OCI-LY7 (cell line): ENCODE measurements at places on chromosomes 2 and 18.

GRCh38 chr2:98764499-98764898 is 33.6 kb upstream of the MGAT4A start:
- DNase-seq, result peak; percentile 32

- DNase-seq, result no peak
Measured at GRCh38 chr2:239684996-239685395, 284.2 kb upstream of the HDAC4 start.

DNA sequence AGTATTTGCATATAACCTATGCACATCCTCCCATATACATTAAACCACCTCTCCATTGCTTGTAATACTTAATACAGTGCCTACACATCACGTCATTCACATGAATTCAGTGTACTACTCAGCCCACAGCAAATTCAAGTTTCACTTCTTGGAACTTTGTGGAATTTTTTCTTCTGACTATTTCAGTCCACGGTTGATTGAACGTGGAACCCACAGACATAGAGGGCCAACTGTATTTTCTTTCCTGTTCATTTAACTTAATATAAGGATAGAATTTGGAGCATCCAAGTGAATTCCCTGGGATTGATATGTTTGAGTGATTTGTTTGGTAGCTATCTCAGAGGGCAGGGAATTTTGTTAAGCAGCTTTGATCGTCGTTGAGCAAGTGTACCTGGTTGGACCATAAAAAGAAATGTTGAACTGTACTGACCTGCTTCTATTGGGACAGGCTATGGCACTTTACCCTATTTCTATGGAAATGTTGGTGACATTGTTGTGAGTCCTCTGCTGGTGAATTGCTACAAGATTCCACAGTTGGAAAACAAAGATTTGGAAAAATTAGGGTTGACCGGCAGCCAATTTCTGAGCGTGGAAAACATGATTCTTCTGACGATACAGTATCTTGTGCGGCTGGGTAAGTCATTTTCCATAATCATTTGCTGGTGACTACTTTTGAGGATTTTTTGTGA is 156.6 kb downstream of the ESCO1 start:
- DNase-seq, result no peak

DNA sequence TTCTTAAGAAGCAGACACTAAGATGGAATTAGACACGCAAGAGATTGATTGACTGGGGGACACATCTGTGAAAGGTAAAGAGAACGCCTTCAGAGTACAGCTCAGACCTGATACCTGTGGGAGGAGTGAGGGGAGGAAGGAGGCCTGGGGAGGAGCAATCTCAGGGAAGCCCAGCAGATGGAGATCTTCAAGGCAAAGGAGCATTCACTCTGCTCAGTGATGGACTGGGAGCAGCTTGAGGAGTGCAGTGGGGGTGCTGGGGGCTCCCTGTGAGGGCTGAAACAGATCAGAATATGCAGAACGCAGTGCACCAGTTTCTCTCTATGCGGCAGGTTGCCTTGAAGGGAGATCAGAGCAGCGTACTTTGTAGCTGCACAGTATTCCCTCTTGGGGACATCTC is 103.7 kb upstream of the ATP8B1 start:
- DNase-seq, result no peak

DNA sequence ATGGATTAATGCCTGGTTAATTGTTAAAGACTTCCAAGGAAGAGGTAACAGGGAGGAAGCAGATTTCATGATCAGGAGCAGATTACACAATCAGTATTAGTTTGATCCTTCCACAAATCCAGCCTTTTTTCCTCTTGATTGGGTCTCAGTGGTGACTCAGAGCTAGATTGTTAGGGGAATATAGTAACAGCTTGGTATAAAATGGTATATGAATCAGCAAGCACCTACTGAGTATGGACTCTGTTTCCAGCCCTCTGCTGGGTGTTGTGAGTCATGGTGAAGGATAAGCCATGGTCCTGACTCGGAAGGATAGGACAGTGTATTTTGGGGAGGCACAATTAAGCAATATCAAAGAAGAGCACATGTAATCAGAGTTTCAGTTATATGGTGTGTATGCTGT is 272.4 kb upstream of the DPP10 start:
- no peak for DNase-seq

DNA sequence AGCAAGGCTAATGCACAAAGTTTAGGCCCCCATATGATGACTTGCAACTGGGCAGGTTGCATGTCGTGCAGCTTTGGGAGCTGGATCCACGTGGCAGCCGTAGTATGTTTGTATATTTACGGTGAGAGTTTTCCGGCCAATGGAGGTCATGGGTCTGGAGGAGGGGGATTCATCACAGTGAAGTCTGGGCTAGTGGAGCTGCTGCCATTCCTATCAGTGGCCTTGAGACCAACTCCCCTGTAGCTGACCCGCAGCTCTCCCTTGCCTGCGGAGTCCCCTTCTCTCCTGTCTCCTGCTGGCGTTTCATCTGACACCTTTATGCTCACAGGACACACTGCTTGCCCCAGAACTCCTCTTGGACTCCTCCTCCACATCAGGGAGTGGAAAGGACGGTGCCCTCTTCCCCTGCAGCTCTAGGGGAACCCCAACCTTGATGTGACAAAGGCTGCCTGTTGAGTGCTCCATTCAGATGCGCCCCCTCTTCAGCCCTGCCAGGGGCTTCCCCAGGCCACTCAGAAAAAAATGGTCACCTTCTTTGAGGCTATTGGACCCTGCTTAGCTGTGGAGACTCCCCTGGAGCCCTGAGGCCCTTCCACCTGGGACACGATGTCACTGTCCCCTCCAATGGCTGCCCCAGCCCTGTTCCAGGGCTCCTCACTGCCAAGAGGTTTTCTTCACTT is 121.7 kb downstream of the PXDN start:
- no peak for DNase-seq

GRCh38 chr18:13007248-13007560 is 16.0 kb downstream of the CEP192 start:
- no peak for DNase-seq

- DNase-seq, result no peak
Measured at GRCh38 chr2:231752061-231752460, 29.0 kb downstream of the PDE6D start.

DNA sequence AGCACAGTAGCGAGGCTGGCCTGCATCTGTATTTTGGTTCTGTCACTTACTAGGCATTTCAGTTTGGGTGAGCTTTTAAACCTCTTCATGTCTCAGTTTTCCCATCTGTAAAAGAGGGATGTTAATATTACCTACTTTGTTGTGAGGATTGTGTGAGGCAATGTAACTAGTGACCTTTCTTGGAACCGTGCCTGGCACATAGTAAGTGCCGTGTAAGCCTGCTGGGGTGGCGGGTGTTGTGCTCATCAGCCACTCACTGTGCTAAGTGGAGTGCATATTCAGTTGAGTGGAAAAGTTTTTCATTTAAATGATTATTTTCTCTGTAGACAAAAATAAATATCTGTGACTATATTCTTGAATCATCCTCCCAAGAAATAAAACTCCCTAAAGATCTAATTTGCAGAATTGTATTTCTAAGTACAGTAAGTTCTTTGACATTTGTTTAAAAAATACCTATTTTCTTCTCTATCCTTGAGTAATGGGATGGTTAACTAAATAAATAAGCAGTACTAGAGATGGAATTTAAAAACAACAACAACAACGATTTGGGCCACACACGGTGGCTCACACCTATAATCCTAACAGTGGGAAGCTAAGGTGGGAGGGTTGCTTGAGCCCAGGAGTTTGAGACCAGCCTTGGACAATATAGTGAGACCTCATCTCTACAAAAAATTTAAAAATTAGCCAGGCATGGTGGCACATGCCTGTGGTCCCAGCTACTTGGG is 56.7 kb downstream of the MALT1 start:
- no peak for DNase-seq

DNA sequence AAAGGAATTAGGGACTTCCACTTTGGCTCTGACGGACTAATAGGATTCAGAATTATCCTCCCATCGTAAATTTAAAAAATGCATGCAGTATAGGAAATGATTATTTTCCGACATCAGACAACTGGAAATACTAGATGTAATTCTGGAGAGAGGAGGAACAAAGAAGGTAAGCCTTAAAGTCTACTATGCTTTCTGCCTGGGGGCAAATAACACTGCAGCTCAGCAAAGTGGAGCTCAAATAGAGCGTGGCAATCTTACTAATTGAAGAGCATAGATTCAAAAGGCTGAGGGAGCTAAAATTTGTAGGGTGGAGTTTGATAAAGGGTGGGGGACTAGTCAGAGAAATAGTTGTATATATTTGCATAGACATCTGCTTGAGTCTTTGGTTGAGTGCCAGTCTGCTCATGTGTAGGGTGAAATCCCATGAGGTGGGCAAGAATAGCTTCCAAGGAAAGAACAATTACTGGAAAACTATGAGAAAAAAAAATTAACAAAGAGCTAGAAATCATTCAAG is 23.8 kb downstream of the COPS8 start:
- no peak for DNase-seq

DNA sequence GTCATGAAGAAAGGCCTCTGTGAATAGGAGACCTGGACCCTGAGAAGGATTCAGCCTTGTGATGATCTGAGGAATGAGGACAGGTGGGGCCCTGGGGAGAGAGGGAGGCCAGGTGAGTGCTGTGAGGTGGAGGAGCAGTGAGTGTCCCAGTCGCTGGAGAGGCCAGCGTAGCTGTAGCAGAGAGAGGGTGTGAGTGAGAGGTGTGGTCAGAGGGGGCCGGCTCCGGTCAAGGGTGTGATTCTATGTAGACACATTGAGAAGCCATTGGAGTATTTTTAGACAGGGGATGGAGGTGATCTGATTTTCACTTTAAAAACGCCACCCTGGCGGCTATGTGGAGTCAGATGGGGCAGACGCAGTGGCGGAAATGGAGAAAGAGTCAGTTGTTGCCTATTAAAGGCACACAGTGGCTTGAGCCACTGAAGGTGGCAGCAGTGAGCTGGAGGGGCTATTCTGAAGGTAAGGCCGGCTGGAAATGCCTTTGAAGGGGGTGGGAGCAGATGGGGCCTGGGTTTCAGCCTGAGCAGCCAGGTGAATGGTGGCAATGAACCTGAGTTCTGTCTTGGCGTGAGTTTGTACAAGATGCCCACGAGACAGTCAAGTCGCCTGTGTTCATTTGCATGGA is 55.6 kb downstream of the GREB1 start:
- DNase-seq, result no peak

GRCh38 chr18:35335866-35336265 is 8.4 kb downstream of the ZNF24 start:
- no peak for DNase-seq

DNA sequence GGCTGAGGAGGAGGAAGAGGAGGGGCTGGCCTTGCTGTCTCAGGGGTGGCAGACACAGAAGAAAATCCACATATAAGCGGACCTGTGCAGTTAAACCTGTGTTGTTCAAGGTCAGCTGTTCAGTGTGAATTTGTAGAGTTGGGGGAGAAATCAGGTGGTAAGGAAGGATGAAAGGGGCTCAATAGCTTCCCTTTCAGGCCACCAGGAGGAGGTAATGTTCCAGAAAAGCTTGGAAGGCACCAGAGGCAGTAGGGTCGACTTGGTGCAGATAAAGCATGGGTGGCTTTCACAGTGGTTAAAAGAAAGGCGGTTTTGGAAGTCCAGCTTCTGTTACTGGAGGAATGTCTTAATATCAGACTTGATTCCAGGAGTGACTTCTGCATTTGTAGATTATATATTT is 167.4 kb downstream of the THSD7B start:
- DNase-seq, result peak; percentile 13

DNA sequence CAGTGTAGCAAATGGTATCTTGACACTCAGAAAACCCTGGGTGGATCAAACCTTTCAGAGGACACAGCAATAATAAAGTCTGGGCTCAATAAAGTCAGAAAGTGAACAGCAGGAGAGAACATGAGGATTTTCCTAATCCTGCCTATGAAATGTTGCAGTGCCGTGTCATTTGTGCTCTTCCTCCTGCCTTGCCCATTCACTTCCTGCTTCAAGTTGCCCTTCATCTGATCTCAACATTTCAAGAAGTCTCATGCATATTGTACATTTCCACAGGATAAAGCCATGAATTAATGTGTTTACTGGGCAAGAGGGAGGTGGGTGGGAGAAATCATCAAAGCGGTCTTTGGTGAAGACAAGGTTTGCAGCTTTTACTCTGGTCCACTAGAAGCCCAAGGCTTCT is 51.1 kb upstream of the STPG4 start:
- DNase-seq, result no peak

DNA sequence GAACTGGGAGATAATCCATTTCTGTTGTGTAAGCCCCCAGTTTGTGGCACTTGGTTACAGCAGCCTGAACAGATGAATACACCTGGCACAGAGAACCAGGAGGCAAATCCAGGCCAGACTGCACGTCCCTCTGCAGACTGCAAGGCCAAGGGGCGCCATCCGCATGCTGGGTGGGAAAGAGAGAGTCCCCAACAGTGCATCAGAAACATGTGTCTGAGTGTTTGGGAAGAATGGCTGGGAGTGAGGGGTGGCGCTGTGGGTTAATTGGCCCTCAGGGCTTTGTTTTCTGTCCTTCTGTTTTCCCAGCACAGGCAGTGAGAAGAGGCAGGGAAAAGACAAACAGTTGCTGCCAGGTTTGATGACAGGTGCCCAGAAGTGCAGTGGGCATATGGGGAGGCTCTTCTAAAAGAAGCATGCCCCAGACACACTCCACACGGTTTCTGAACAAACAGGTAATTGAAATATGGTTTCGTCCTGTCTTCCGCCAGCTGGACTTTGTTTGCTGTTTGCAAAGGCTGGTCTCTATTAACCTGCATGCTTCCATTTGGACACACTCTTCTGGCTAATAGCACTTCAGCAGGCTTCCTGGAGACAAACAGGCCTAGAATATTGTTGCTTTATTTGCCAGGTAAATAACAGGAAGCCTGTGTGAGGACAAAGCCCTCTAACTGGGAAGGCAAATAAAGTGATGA is 43.4 kb upstream of the SEC11C start:
- DNase-seq, result no peak

DNA sequence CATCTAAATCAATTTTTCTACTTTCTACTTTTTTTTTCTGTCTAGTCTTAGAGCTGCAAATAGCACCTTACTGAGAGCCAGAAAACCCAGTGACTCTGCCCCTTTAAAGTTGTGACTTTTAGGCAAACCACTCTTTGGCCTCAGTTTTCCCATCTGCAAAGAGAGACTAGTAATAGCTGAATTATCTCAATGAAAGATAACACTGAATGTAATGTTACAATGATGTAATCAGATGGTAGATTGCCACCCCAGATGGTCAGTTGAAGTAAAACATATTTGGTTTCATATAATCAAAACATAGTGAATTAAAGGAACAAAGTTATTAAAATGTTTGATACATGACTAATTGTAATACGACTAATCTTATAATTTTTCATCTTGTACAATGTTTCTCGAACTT is 5.0 kb upstream of the APCDD1 start:
- DNase-seq, result no peak

DNA sequence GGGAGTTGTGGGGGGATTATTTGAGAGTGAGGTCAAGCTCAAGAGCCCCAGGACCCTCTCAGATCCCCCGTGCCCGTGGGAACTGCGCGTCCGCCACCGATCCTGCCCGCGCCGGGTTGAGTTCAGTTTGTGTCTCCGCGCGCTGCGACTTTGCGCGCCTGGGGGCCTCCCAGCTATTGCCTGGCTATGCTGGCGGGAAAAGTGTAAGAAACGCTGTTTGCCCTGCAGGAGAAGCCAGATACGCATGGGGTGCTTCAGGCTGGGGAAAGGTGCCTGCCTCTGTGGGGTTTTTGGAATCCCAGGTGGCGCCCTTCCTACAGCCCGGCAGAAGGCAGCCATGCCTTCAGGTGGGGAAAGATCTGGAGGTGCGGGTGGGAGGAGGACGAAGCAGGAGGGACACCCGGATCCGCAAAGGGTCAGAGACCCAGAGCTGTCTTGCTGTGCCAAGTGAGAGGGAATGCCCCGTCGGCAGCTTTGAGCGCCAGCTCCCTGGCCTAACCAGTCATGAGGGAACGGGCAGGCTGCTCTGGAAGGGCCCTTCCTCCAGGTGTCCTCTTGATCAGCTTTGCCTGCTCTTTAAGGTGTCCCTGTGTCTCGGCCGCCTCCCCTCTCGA is 22.5 kb downstream of the TEX44 start:
- DNase-seq, result peak; percentile 27
